ENCODE measurements at places on chromosomes 3 and 15.

GRCh38 chr3:107633327-107634098 lies 110.8 kb downstream of the BBX start:
- no peak for DNase-seq

DNA sequence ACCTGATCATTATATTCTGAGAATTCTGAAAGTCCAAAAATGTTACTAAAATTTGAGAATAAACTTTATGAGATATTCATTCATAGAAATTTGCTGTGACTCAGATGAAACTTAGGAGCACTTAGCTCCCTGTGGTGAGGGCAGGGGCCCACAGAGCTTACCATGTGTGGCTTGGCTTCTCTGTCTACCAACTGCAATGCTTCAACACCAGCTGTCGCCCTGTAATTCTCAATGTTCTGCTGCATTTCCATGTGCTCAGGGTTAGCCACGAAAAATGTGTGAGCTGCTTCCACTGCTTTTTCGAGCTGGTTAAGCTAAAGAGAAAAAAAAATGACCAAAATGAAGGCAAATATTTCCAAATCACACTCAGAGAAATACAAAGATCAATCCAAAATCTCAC lies 125.6 kb downstream of the P3H2 start:
- DNase-seq = no peak

DNA sequence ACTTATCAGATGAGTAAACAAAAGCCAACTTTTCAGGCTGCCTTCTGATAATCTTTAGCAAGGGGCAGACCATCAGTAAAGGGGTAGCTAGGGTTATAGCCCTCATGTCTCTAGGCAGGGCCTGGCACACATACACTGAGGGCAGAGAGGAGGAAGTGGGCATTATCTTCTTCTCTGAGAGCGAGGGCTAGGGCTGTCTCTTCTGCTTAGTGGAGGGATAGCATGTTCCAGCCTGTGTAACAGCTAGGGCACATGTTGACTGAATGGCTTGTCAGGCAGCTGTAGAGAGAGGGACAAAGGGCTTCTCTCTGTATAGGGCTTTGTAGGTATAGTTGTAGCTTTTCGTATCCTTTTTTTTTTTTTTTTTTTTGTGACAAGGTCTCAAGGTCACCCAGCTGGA lies 17.8 kb downstream of the CRTC3 start:
- no peak for DNase-seq

GRCh38 chr3:156606729-156607128 lies 51.8 kb upstream of the SSR3 start:
- DNase-seq = no peak

- no peak for DNase-seq
Measured at GRCh38 chr3:55690726-55691125, 203.6 kb upstream of the WNT5A start.

DNA sequence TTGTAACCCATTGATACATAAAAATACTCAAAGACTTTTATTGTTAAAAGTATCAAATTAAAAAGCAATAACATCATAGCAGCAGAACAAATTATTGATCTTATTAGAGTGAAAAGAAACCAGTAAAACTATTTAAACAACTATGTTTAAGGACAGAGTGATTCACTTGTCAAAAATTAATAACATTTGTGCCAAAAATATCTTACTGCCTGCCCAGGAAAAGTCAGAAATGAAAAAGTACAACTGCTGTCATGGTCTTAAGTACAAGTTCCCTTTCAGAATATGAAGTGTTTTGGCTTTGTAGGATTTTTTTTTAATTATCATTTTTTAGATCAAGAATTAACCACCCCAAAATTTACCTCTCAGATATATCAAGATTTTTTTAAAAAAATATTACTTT lies 3.4 kb downstream of the IFT57 start:
- no peak for DNase-seq

DNA sequence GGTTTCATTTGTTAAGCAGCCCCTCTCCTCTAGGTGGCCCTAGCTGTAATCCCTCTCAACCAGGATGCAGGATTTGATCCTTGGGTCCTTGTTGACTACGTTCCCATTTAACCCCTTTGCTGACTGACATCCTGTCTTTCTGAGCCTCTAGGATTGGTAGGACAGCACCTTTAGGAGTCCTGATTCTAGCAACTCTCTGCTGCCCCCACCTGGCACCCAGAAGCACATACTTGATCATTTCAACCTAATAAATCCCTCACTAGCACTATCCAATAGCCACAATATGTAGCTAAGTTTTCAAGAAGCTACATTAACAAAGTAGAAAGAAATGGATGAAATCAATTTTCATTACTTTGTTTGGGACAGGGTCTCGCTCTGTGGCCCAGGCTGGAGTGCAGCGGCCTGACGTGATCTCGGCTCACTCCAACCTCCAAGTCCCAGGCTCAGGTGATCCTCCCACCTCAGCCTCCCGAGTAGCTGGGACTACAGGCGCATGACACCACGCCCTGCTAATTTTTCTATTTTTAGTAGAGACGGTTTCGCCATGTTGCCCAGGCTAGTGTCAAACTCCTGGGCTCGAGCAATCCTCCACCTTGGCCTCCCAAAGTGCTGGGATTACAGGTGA lies 28.3 kb downstream of the RSL24D1 start:
- peak; percentile 32 for DNase-seq

- DNase-seq = no peak
Measured at GRCh38 chr3:179464323-179465092, 13.2 kb upstream of the GNB4 start.

- DNase-seq = no peak
Measured at GRCh38 chr3:155262295-155262694, 31.2 kb downstream of the STRIT1 start.

DNA sequence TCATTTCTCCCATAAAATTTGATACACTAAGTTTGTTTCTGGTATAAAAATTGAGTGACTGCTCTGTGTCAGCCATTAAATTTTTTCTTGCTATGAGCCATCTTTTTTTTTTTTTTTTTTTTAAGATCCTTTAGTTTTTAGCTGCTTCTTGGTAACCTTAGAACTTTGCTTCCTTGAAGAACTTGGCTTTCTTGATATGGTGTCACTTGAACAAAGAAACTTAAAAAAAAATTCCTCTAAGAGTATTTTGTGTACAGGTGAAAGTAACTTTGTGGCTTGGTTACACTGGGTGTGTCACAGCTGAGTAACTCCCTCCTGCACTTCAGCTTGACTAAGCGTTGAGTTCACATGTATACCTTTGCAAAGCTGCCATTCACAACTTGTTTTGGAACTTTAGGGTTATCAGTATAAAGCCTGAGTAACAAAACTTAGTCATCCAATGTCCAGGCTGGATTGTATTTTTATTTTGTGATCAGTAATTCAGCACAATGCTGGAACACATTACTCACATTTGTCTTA lies 6.5 kb downstream of the CHD2 start:
- DNase-seq = peak; percentile 57

DNA sequence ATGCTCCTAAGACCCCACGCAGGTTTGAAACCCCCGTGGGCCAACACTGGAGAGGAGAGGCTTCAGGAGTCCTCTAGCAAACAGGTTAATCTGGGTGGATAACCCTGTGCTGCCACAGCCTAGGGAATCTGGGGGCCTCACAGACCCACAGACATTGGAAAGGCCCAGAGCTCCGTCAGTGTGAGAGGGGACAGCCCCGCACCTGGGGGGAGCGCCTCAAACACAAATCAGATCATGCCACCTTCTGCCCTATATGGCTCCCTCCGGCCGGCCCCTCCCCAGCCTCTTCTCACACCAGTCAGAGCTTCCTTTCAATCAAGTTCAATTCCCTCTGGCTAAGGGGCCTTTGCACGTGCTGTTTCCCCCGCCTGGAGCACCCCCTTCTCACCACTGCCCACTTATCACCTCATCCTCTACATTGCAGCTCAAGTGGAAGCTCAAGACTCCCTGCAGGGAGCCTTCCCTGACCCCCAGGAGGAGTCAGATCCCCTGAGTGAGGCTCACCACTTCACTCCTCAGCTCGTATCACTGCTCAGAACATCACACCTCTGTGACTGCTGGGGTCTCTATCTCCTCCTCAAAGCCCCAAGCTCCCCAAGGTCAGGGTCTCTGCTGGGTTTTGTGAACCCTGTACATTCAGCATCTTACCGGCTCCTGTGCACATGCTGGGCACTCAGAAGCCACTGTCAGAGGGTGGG lies 24.1 kb downstream of the FBLN2 start:
- no peak for DNase-seq

- no peak for DNase-seq
Measured at GRCh38 chr3:104214937-104215336, 1151.8 kb upstream of the ALCAM start.

GRCh38 chr3:12188328-12188648 lies 29.6 kb upstream of the TIMP4 start:
- no peak for DNase-seq

DNA sequence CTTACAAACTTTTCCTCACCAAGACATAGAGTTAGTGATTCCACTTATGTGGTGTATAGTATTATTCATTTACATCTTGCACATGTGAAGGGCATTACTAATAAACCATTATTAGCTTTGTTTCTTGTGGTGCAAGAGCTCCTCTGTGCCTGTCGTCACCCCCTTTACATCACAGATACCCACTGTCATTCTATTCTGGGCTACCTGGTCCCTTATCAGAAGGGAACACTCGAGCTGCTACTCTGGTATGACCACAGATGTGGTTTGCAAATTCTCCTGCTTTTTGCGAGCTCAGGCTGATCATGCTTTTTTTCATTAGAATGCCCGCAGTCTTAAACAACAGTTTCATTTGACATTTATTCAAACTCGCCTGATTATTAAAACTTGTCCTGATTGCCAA lies 13.9 kb upstream of the SENP2 start:
- DNase-seq = no peak

GRCh38 chr3:114538211-114538610 lies 244.4 kb downstream of the TIGIT start:
- DNase-seq = no peak

DNA sequence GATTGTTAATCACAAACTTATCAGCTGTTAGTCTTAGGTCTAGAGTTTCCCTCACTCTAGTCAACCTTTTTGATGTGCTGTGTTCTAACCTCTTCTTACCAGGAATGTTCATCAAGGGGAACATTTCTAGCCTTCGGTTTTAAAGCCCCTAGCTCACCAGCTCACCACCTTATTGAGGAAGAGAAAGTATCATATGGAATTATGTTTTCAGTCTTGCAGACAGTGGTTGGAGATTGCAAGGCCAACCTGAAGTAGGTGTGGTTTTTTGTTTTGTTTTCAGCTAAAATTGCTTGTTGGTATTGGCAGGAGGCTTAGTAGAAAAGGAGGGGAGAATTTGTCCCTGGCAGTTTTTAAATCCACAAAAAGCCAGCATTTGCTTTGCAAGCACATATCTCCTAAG lies 48.4 kb upstream of the CCDC80 start:
- no peak for DNase-seq

- no peak for DNase-seq
Measured at GRCh38 chr3:46389306-46389705, 17.6 kb downstream of the CCR5AS start.

DNA sequence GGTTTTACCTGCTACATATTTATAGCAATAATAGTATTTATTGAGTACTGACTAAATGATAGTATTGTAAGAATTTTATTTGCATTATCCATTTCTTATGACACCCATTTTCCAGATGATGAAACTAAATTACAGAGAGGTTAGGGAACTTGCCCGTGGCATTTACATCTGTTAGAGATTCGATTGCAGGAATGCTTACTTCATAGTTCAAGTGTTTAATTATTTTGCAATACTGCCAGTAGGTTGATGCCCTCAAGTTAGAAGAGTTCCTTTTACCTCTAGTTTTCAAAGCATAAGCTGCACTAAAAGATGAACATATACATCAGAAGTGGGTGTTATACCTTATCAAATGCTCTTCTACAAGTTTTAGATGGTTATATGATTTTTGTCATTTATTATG lies 362.8 kb upstream of the RGMA start:
- no peak for DNase-seq

DNA sequence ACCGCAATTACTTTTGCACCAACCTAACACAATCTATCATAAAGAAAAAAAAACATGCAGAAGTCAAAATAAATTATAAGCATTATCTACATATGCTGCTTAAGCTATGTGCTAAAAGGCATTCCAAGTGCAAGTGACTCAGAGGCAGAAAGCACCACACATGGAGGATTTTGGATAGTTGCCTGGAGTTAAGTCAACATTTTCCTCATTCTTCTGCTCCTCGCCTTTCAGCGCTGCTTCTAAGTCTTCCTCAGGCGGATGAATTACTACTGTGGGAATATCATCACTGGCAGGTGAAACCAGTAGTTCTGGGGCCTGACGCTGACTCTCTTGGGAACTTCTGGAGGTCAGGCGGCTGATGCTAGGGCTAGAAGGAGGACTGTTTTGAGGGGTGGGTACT lies 53.1 kb downstream of the SLC4A7 start:
- no peak for DNase-seq

GRCh38 chr15:33985287-33985686 lies 17.0 kb downstream of the CHRM5 start:
- DNase-seq = no peak

DNA sequence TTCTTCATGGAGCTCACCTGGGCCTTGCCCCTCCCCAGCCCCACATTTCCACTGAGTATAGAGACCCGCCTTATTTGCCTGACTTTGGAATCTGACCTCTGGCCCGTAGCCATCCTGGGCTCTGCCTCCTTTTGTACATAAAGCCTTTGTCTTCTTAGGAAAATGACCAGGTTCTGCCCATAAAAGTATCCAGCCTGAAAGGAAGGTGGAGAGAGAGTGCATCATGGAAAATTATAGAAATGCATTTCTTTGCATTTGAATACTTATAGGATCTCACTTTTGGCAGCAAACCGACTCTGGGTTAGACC lies 3.6 kb upstream of the SH2D7 start:
- no peak for DNase-seq

DNA sequence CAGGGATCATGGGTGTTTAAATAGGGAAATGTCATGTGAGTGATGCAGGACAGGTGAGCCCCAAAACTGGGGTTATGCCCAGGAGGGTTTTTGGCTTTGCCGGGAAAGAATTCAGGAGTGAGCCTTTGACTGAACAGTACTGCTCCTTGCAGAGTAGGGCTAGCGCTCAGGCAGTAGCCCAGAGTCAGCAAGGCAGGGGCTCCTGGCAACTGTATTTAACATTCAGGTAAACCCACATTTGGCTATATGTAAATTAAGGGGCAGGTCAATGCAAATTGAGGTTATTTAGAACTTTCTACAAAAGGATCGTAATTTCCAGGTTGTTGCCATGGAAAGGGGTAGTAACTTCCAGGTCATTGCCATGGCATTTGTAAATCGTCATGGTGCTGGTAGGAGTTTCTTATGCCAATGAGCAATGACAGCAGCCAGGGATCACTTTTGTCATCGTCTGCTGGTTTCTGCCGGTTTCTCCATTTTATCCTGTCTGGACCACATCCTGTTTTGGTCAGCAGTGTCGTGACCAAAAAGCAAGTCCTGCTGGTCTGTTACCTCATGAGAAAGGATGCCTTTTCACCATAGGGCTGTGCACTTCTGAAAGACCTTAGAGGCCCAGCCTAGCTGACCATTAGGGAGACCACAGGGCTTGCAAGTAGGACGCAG lies 24.3 kb downstream of the MTHFS start:
- DNase-seq = no peak
